Right hindlimb (tissue), 1 donor: ENCODE measurements at places on chromosomes 5 and 9.

DNA sequence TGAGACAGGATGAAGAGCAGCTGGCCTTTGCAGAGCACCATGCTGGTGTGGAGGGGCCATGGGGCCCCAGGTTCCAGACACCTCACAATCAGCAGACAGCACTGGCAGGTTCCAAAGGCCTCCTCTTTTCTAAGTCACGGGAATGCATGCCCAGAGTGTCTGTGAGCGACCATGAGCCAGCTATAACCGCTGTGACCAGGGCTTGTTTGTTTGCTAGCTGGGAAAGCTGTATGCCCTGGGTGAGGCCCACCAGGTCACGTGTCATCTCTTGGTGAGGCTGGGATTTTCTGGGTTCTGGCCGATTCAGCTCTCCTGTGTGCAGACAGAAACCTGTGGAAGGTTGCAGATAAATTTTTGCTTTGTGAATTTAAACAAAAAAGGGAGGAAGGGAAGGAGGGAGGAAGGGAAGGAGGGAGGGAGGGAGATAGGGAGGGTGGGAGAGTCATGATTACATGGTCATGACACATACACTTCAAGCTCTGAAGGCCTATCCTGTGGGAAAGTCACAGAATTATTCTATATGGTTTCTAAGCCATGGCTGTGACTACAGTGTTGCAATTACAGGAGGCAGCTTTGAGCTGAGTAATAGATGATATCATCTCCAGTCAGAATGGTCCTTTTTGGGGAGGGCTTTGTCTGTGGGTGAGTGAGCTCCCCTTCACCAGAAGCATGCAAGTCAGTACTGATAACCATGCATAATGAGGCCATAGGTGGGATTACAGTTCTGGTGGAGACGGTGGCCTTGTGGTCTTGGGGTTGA is 37.2 kb downstream of the PAPPA start:
- no peak for DNase-seq

GRCh38 chr5:14425559-14425958 is 156.0 kb upstream of the OTULINL start:
- no peak for DNase-seq

DNA sequence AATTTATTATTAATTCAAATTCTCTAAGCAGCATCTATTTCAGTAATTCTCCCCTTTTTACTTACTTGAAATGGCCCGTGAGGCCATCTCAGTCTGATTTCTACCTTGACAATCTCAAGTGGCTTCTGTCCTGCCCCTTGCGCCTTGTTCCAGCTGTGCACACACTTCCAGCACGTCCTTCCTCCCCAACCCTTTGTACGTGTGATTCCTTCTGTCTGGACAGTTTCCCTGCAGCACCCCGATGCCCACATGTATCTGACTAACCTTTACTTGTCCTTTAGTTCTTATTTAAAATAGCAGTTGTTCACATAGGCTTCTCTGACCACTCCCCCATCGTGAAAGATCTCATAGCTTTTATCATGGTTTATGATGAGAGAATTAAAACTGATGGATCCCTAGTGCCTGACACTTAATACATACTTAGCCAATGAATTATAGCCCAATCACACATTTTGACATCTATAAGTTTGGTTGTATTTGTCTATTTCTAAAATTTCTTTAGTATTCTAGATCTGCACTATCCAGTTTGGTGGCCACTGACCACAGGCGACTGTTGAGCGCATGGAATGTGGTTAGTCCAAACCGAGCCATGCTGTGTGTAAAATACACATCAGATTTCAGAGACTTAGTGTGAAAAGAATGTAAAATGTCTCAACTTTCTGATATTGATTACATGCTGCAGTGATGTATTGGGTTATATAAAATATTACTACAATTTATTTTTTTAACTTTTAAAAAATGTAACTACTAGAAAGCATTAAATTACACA is 14.3 kb downstream of the ZBTB34 start:
- no peak for DNase-seq

DNA sequence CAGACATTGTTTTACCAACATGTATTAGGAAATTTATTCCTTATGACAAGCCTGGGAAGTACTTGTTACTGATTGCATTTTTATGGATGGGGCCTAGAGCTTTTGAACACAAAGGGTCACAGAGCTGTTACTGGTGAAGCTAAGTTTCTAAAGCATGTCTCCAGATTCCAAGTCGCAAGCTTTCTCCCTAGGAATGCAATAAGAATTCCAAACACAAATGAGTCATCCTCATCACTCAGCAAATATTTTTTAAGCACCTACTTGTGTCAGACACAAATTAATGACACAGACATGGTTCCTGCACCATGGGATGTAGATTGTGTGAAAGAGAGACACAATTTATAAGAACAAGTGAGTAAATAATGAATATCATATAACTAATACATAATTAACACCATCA is 11.0 kb upstream of the SH3RF2 start:
- DNase-seq: no peak

- no peak for DNase-seq
These were observed 27.3 kb upstream of the MUSK start for GRCh38 chr9:110641293-110641692.

- no peak for DNase-seq
These were observed 10.1 kb downstream of the LCN10 start for GRCh38 chr9:136732444-136733178.

- DNase-seq: no peak
These were observed 2.7 kb downstream of the TNC start for GRCh38 chr9:115115117-115115880.

- no peak for DNase-seq
These were observed 746.1 kb upstream of the MEF2C start for GRCh38 chr5:89628876-89629635.
